Fibroblast of skin of abdomen (primary cell): ENCODE measurements at places on chromosomes 1 and 21.

GRCh38 chr1:2588661-2589430 is 2.3 kb downstream of the PRXL2B start:
- no peak for DNase-seq

- no peak for DNase-seq
Observed at GRCh38 chr1:160200786-160201185, 4.4 kb upstream of the PEA15 start.

DNA sequence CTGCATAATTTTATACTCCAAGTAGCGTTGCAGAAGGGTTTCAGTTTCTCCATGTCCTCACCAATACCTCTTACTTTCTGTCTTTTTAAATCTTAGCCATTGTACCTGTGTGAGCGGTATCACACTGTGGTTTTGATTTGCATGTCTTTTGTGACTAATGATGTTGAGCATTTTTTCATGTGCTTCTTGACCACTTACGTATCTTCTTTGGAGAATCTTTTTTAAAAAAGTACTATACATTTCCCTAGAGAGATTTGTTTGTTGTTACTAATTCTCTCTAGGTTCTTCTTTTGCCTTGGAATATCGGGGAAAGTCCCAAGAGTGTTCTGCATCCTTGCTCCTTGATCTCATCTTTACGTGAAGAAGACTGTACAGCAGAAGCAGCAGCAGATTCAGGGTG is 81.8 kb upstream of the WARS2 start:
- DNase-seq: no peak

GRCh38 chr1:192905049-192905448 is 96.2 kb downstream of the RGS2 start:
- no peak for DNase-seq

GRCh38 chr1:203656796-203657747 is 30.4 kb downstream of the ATP2B4 start:
- DNase-seq: no peak

GRCh38 chr1:153122831-153123421 is 9.6 kb upstream of the SPRR2F start:
- no peak for DNase-seq

GRCh38 chr1:94121411-94121821 is 468 bp upstream of the ABCA4 start:
- no peak for DNase-seq

- DNase-seq: peak; percentile 36
Observed at GRCh38 chr1:200415227-200415626, 5.4 kb upstream of the ZNF281 start.

DNA sequence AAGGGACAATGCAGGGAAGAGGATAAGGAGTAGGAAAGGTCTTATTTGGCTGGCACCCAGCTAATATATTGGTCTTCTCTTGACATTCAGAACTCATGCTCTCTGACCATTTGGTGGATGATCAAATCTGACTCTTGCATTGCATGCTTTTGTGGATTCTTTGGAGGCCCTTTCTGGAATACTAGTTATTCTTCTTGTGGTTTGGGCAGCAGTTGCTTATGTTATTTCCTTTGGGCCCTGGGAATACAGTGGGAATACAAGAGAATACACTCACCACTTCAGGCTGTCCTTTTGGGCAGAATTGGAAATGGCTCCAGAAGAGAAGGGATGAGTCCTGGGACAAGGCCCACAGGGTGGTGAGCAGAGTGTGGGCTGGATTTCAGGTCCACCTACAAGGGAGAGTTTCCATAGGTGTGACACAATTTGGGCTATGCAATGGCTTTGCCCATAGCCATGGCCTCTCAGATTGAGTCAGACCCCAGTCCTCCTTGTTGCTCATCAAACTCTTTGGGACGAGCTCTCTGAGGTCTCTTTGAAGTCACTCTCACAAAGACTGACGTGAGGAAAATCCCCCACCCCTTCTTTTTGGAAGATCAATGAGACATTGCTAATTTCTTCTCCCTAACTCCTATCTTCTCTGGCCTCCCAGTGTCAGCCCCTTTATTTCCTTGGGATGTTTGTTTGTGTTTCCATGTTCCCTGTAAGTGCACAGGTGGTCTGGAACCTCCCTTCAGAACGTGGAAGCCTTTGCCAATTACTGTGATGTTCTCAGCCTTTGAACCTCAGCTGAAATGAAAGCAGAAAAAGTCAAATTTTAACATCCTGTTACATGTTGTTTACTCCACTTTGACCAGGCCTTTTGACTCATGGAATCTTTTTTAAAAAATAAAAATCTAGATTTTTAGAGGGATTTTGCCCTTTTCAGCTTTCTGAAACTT is 19.4 kb downstream of the HSD11B1 start:
- DNase-seq: no peak

DNA sequence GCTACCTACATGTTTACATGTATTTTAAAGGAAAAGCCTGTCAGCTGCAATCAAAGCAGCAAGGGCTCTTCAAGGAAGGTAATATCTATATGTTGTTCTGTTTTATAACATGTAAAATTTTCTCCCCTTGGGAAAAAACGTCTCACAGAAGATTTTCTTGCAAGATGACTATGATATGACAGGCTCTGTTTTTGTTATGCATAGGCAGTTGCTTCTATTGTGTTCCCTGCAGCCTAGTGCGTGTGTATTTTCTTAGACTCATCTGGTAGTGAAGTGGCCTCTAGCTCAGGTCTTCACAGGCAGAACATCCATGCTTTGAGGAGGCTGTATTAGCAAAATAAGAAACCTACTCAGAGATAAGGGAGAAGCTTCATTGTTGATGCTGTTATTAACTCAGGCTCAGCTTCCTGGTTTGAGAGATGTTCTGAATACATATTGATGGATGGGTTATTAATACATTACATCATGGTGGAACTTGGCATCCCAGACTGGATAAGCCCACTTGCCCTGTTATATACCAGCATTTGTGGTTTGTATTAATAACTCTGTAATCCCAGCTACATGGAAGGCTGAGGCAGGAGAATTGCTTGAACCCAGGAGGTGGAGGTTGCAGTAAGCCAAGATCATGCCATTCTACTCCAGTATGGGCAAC is 35.8 kb downstream of the LAMC1 start:
- no peak for DNase-seq

GRCh38 chr1:226660410-226661182 is 78.5 kb downstream of the ITPKB start:
- no peak for DNase-seq

DNA sequence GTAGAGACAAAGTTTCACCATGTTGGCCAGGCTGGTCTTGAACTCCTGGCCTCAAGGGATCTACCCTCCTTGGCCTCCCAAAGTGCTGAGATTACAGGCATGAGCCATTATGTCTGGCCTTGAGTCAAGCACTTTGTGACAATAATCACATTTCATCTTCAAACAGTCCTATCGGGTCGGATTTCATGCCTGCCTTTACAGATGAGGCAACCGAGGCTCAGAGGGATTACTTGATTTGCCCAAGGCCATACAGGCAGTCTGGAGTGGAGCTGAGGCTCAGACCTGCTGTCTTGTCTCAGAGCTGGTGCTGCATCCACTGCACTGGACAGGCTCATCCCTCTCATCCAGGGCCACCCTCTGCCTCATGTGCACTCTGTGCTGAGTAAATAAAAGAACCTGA is 26.6 kb downstream of the FAM151A start:
- no peak for DNase-seq

GRCh38 chr1:161192476-161193465 is 6.1 kb downstream of the ADAMTS4 start:
- peak; percentile 63 for DNase-seq

GRCh38 chr1:102970496-102971078 is 137.7 kb downstream of the COL11A1 start:
- peak; percentile 59 for DNase-seq

DNA sequence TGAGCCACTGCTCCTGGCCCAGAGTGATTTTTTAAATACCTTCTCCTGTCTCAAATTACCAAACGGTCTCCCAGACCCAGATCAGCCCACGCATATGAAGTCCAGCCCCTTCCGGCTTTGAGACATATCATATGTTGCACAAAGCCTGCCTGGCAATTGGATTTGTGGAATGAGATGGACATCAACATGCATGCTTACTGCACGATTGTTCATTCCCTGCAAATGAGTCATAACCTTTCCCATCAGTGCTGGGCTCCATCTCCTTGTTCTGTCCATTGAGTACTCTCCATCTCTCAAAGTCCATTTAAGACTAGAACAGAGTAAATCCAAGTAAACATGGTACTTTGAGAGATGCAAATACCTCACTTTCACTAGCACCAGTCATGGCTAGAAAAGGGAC is 612.2 kb upstream of the USP24 start:
- peak; percentile 96 for DNase-seq

GRCh38 chr1:217097819-217098218 is 374.6 kb upstream of the ESRRG start:
- DNase-seq: no peak

- DNase-seq: no peak
Observed at GRCh38 chr1:38231941-38232340, 185.3 kb upstream of the POU3F1 start.

DNA sequence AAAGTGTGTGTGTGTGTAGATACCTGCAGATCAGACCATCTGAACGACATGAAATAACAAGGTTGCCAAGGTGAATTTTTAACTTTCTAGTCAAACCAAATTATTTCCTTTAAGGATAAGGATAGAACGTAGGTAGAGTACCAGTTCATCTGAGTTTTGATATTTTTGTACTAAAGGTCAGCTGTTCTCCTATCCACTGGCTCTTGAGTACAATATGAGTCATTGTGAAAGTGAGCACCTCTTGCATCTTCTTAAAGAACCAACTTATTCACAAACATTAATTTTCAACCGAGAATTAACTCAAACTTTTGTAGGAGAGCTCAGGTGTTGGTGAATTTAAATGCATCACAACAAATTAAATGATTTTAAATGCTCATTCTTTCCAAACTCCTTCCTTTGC is 71.5 kb downstream of the IFI44 start:
- DNase-seq: no peak

DNA sequence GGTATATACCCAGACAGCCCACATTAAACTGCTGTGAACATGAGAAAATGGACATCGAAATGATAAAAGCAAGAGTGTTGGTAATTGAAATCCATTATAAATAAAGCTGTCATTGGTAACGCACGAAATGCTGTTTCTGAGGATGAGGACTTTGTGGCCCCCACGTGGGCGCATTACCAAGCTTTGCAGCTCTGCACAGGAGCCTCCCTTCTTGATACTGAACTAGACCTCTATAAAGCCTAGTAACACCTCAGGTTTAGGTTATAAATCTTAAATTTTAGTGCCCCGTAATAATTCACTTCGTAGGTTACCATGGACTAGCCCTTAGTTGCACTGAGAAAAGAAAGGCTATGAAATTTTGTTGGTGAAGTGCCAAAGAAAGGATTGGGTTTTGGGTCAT is 45.4 kb downstream of the ADARB1 start:
- no peak for DNase-seq

DNA sequence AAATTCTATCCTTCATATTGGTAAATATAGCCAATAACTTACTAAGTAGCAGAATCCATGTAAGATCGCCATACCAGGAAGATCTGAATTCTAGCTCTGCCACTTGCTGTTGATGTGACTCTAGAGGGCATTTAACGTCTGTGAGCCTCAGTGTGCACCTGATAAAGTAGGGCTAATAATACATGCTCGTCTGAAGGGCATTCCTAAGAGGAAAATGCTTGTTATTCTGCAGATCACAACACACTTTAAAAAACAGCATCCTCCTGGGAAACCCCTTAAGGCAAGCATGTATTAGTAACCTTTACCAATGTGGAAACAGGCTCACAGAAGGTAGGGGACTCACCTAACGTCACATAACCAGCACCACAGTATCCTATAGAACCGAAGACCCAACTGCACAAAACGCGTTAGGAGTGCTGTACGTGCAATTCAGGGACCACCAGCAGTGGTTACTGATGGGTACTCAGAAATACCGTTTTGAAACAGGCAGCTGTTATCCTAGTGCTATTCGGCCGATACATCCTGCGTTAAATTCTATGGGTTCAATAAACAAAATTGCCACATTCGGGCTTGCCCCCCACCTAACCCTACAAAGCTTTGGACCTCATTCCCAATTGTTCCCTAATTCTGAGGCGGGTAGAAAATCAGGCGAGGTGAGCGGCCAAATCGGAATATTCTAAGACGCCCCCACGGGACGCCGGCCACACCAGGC is 758 bp downstream of the DEPDC1 start:
- DNase-seq: no peak

DNA sequence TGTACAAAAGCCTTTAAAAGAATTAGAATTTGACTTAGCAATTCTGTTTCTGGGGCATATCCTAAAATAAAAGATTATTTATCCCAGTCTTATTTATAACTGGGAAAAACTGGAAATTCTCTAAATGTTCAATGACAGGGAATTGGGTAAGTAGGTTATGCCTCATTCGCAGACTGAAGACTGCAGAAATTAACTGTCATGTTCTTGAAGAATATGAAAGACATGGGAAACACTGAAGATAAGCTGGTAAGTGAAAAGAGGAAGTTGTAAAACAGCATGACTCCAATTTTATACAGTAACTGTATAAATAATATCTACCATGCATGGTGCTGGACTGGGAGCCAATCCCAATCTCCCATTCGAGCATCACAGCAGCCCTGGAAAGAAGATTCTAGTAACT is 50.6 kb upstream of the SLC2A1 start:
- DNase-seq: no peak

DNA sequence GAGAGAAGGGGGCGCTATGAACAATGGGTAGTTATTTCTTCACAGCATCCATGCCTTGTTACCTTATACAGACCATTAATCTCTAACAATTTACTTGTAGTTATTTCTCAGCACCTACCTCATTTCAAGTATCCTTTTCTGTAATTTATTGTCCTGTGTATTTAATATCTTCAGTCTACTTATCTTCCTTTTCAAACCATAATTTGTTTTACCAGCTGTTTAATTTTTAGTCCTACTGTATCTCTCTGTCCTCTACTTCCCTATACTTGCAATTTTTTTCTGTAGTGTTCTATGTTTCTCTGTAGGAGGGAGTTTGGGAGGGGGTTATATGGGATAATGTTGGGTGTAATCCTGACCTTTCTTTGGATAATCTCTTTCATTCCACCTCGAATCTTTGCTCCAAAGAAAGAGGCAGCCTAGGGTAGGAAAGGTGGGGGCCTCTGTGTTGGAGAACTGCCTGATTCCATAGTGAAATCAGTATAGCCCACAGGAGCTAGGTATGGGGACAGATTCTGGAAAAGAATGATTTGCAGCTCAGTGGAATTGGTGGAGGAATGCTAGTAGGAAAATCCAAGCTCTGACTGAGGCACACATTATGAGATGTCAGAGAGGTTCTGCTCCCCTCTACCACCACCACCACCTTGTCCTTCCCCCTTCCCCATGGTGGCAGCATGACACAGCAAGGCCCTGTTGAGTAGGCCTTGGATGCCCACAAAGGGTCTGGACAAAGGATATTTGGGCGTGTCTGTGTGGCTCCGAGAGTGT is 642 bp downstream of the MLLT11 start:
- DNase-seq: no peak

DNA sequence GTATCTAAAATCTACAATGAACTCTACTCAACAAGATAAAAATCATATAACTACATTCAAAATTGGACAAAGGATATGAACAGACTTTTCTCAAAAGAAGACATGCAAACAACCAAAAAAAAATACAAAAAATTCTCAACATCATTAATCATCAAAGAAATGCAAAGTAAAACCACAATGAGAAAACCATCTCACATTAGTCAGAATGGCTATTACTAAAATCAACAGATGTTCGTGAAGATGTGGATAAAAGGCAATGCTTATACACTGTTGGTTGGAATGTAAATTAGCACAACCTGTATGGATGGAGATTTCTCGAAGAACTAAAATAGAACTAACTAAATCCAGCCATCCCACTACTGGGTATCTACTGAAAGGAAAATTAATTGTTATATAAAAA is 1080.8 kb downstream of the AMY1C start:
- DNase-seq: no peak

- no peak for DNase-seq
Observed at GRCh38 chr1:217393896-217394295, 237.0 kb downstream of the GPATCH2 start.
